H54 (cell line): ENCODE measurements at places on chromosomes 6 and 20.

- no peak for DNase-seq
Measured at GRCh38 chr6:122616877-122617276, 6.7 kb downstream of the PKIB start.

DNA sequence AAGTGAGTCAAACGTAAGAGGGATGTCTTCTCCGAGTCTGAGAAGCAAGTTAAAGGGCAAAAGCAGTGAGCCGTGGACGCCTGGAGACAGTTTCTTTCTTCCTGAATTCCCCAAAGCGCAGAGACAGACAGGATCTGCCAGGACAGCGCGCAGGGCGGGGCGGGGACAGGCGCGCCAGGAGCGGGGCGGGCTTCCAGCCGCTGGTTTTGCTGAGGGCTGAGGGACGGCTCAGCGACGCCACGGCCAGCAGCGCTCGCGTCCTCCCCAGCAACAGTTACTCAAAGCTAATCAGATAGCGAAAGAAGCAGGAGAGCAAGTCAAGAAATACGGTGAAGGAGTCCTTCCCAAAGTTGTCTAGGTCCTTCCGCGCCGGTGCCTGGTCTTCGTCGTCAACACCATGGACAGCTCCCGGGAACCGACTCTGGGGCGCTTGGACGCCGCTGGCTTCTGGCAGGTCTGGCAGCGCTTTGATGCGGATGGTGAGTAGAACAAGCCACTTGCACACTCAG, at the start of gene SCGN:
TSS of gene SCGN (plus strand) at position 209 of the 509 bp plus-strand sequence. CDS start at position 398, 189 bp downstream.
- DNase-seq, result no peak

GRCh38 chr6:144083172-144083571, 12.2 kb downstream of the SF3B5 start:
- no peak for DNase-seq

DNA sequence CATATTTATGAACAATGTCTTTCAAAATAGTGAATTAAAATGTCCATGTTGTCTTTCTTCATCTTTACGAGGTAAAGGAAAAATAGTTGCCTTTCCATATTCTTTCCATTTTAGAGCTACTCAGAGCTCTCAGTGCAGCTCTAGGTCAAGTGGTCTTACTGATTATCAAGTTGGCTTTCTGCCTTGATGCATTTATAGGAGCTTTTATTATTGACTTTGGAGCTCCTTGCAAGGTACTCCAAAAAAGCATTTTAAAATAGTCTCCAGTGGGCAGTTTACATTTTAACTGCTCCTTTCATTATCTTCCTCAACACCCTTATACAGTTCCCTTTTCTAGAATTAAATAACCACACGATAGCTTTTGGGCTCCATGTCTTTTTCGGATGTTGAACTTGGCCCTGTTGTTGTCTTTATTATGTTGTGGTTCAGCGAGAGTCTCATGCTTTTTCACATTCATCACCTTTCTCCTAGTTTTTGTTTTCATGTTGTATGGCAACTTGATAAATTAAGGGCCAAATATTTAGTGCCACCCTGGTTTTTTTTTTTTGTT, 122.9 kb downstream of the CLIC5 start:
- DNase-seq, result no peak

DNA sequence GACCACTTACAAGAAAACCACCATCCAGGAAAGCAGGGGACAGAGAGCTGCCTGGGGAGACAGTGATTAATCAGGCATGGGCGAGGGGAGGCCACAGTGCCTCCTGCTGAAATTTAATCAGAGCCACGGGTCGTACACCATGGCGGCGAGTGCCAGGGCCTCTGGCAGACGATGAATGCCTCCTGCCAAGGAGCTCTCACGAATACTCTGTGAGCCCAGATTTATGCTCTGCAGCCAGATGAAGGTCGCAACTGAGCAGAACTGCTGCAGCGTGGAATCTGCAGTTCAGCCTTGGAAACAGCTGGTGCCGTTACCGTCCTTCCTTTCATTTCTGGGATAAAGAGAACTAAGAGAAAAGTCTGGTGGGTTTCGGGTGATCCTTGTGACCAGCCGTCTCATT, 85.6 kb downstream of the BFSP1 start:
- DNase-seq, result no peak

- no peak for DNase-seq
Measured at GRCh38 chr6:7106215-7106751, 1.5 kb upstream of the RREB1 start.

- DNase-seq, result no peak
Measured at GRCh38 chr6:5547556-5547955, 286.2 kb downstream of the FARS2 start.

- DNase-seq, result no peak
Measured at GRCh38 chr6:99114769-99115406, 167.1 kb upstream of the FBXL4 start.

DNA sequence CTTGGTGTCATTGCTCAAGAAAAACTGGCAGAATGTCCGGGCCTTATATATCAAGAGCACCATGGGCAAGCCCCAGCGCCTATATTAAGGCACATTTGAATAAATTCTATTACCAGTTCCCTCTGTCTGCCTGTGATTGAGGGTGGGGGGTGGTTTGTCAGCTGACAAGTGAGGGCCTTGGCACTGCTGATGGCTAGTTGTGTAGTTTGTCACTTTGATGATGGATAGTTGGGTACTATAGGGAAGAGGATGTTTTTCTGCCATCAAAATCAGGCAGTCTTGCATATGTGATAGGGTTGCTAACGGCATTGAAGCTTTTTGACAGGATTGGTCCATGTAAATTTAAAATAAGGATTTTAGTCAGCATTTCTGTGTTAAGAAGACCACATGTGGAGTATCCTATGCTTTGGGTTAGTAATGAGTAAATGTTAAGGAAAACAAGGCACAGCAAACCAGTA, 2.5 kb downstream of the RPL10A start:
- no peak for DNase-seq

GRCh38 chr6:46983007-46983411, 59.1 kb downstream of the ADGRF1 start:
- DNase-seq, result no peak
